Aorta (tissue), 5 donors: ENCODE measurements at places on chromosomes 16 and 17. TPM values are rescaled to one million over a fixed set of nuclear protein-coding genes. Genes with fewer than 3 reads are reported as not detected.

DNA sequence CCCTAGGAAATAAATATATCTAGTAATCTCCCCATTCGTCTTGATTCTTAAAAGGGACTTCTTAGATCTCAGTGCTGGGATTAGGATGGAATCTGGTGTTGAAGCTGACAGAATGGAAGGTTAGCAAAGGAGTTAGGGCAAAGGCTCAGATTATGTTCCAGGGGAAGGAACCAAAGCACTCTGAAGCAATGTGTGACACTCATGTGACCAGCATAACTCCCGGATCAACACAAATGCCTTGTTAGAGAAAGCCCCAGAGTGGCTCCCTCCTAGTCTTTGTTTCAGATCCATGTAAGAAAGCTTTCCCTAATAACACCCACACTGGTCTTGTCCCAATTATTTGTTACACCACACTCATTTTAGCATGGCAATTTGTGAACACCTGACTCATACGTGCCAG, 62.6 kb upstream of the ERN1 start:
- no peak for DNase-seq

- DNase-seq, result no peak
These were observed 86.8 kb upstream of the TOM1L1 start for GRCh38 chr17:54813896-54814295.

- DNase-seq, result no peak
These were observed 25.7 kb downstream of the TRPV2 start for GRCh38 chr17:16440901-16441629.

DNA sequence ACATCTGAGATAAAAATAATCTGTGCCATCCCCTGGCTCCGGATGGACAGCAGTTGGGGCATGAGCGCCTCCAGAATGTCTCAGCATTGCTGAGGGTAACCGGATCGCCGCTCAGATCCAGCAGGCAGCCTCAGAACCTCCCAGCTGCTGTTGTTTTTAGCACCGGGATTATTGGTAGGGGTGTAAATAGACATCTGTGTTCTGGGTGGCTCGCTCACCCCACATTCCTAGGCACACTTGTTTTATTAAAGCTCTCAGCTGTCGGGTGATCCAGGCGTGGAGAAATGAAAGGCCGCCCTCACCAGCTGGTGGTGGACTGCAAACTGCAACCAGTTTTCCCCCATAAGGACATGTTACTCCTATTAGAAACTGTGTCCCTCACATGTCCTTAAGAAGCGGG, 32.1 kb downstream of the MYH3 start:
- no peak for DNase-seq

- DNase-seq, result no peak
These were observed 1.0 kb downstream of the TMEM114 start for GRCh38 chr16:8589057-8589899.

- DNase-seq, result no peak
These were observed 95.0 kb downstream of the RAB11FIP4 start for GRCh38 chr17:31486351-31487062.

- peak; percentile 92 for DNase-seq
These were observed 34.0 kb downstream of the ADGRG5 start for GRCh38 chr16:57576429-57576870.

DNA sequence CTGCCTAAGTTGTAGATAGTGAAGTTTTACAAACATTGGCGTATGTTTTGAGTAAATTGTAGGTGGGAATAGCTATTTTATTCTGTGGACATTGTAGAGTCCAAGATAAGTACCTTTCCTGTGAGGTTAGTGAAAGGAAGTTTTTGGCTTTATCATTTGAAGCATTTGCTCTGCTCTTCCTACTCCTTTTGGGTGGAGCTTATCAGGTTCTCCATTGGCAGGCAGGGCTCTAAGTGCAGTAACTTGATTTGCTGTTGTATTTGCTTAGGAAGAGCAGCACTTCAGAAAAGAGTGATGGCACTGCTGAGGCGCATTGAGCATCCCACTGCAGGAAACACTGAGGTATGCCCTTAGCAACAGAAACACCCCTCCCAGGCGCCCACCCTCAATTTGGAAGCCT, 70.1 kb downstream of the OMG start:
- no peak for DNase-seq

DNA sequence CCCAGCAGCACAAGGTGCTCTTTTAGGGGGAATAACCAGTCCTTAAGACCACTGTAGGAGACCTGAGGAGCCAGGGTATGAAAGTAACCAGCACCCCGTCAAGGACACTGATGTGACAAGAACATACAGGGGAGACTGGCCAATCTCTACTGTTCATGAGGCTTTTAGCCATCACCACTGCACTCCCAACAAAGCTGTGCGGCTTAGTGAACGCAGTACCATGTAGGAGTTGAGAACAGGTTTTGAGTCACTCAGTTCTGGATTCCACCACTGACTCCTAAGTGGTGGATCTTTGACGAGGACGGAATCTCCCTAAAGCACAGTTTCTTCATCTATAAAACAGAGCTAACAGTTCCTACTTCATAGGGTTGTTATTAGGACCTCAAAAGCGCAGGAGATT, 26.8 kb downstream of the COG4 start:
- DNase-seq, result no peak

DNA sequence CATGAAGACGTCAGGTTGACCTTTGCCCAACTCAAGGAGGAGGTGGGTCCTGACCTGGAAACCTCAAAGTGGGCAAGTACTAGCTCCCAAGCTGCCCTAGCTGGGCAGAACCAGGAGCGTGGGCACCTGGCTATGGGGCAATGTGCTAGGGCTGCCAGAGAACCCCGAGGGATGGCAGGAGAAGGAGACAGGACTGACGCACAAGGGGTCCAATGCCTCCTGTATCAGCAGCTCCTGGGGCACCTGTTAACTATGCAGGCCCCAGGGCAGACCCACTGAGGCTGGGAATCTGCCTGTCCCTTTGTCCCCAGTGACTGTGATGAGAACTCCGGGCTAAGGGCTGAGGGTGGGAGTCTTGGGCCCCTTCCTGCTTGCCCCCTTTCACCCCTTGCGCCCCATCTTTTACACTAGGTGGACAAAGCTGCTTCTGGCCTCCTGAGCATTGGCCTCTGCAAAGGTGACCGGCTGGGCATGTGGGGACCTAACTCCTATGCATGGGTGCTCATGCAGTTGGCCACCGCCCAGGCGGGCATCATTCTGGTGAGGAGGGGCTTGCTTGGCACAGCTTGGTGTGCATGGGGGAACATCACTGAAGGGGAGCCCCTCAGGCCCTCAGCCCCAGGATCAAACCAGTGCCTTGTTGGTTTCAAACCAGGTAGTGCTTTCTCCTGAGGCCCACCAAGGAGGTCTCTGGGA, 7.7 kb downstream of the CHAD start:
- DNase-seq, result no peak

GRCh38 chr16:24101431-24101830, 154.7 kb upstream of the CACNG3 start:
- no peak for DNase-seq

- no peak for DNase-seq
These were observed 74.6 kb downstream of the TMEM100 start for GRCh38 chr17:55648086-55648485.

DNA sequence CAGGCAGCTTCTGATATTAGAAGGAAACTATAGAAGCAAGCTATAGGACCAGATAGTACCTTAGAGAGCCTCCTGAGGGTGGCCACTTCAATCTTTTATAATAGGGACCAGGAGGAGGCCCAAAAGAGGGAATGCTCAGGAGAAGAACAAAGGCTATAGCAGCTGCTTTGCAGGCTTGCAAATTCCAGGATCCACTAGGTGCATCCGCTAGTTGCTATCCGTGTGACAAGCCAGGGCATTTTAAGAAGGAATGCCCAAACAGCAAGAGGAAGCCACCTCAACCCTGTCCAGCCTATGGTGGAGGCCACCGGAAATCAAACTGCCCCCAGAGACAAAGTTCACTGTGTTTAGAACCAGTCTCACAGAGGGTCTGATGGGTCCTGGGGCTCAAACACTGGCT, 192.6 kb upstream of the KIF2B start:
- DNase-seq, result no peak

- DNase-seq, result no peak
These were observed 43.5 kb downstream of the ZNF652 start for GRCh38 chr17:49318435-49318965.

DNA sequence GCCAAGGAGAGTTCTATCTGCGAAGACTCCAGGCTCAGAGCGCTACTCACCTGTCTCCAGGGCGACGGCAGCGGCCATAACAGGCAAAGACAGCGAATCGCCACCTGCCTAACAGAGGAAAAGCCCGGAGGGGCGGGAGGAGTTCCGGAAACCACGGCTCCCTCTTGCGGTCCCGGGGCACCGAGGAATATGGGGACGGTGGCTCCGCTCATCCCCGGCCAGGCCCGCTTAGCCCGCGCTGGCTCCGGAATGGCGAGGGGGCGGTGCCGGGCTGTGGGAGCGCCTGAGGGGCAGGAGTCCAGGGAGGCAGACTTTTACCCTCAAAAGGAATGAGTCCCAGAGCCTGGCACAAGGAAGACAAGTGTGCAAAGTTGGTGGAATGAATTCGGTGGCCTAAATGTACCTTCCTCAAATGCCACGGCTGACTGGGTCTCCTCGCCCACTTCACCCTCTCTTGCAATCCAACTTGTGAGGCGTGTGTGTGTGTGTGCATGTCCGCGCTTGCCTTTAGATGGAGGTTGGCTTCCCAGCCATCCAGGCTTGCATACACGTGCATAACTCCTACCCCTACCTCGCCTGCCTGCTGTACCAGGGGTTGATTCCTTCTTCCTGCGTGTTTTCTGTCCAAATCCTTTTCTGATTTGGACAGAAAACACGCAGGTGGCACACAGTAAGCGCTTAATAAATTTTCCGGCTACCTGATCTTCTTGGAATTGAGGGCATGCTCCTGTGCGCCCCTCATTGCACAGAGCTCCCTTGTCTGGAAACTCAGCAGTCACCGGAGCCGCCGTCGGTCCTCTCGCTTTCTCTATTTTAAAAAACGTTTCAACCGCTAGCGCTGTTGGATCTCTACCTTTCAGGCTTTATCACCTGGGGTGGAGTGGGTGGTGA, 3.5 kb downstream of the C17orf100 start:
- no peak for DNase-seq

DNA sequence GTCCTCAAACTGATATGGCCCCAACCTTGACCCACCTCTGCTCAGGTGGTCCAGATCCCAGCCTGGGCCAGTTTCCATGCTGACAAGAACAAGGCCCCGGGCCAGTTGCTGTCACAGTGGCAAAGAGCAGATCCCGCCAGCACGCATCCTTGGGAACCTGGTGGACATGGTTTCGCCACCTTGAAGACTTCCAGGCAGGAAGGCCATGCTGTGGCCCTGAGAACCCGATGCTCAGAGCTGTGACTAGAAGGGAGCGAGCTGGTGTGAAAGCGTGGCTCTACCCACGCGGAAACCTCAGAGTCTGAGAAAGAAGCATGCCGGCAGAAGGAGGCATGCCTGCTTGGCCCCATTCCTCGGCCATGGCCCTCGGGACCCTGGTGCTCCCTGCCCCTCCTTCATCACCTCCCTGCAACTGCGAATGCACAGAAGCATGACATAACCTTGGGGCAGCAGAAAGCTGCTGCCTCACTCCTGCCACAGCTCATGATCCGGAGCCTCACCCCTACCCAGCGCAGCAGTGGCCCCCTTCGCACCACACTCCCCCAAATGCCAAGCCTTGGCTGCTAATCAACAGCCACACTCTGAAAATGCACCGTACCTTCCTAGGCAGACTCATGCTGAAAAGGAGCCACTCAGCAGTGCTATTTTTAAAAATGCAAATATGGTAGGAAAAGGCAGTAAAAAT, 33.2 kb downstream of the UBE2O start:
- DNase-seq, result peak; percentile 72

DNA sequence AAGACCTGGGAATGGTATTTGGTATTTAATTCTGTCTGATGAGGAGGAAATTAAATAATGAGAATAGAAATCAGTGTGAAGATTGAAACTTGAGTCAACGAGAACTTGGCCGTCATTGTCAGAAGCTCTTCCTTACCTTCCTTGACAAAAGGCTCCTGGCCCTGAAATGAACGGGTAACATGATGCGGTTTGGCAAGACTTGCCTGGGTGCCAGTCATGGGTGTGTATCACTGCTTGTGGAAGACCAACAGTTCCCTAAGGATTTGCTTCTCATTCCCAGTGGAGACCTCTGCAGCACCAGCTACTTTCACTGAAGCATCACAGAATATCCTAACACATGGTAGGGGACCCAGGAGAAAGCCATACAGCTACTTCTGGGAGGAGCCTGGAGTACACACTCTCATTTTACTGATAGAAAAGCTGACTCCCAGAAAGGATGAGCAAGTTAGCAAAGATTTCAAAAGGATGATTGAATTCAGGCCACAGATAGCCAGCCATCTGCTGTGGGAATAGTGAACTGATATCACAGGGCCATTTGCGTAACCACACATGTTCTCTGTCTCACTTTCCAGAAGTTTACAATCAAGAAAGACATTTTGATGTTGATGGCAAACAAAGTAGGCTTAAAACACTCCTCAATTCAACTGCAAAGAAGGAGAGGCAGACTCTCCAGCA, 258.1 kb upstream of the SALL1 start:
- no peak for DNase-seq

Gene TAC4
- not detected for total RNA-seq

Gene TNRC6C
- 45.7 TPM for total RNA-seq

Gene KRT40
- not detected for total RNA-seq

Gene KRT33B
- total RNA-seq, result not detected

Gene CFAP52
- total RNA-seq, result not detected

Gene NACA2
- not detected for total RNA-seq

Gene GNAO1
- total RNA-seq, result 16.2 TPM

Gene GNG13
- total RNA-seq, result not detected
